A673 (cell line): ENCODE measurements at places on chromosomes 2 and 18.

GRCh38 chr18:11937874-11938478, 29.9 kb upstream of the MPPE1 start:
- DNase-seq: peak; percentile 73

DNA sequence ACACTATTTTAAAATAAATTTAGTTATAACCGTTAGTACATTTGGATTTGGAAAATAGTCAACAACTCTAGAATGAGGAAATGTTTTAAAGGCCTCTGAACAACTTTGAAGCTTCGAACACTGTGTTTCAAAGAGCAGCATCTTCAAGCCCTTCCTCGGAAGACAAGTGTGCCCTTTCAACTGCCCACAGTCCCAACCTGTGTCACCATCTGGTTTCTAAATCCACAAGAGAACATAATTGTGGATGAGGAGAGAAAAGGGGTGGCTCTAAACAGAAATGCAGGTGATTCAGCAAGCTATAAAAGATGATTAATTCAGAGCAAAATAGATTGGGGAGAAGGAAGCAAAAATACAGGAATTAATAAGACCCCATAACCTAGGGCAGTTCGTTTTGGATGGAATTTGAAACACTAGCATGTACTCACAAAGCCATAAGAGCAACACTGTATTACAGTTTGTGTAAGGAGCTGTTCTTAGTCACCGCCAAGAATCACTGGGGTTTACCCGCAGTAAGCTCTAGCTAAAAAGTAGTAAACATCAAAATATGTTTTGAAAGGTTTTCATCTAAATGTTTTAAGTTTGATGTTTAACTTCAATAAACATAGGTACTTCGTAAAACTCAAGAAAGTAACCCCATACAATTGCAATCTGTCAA, 160.7 kb downstream of the EIPR1 start:
- DNase-seq: no peak

DNA sequence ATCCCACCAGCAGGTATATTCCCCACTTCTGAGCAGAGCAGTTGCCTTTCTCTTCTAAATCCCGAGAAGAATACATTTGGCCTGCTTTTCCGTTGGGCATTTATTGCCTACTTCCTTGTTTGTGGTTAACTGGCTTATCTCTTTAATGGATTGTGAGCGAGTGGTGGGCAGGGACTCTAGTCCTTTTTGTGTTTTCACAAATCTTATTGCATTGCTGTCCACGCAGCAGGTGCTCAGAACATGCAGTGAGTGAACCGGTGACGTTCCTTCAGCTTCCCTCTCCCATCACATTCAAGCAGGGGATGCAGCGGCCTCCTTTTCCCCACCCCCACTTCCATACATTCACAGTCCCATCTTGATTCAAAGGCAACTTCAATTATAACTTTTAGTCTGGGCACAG, 28.9 kb upstream of the GAREM2 start:
- DNase-seq: no peak

DNA sequence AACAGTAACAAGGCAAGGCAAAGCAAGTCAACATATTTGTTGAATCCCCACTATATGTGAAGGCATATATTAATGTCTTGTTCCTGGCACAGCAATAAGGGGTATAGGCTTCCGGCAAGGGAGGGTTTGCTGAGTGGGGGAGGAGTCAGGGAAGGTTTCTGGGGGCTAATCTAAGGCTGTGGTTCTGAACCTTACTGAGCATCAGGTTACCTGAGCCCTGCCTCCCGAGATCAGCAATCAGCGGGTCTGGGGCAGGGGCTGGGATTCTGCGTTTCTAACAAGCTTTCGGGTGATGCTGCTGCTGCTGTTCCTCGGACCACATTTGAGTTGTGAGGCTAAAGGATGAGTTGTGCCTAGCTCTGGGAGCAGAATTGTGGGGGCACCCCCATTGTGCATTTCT, 401.7 kb upstream of the SPRED2 start:
- no peak for DNase-seq

DNA sequence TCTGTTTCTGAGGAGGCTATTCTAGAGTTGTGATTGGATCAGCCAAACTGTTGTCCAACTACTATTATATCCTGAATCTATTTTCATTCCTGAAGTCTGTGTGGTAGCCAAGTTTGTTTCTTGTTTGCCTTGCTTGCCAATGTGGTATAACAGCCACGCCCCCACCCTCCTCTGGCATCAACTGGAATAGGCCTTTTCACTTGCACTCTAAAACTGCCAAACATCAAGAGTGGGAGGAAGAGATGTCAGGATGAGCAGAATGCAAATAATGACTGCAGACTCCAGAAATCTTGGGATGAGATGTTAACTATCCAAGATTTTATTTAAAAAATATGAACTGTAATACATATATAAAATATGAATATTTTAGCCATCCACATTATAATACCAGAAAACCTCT, 246.1 kb downstream of the NRXN1 start:
- DNase-seq: no peak

DNA sequence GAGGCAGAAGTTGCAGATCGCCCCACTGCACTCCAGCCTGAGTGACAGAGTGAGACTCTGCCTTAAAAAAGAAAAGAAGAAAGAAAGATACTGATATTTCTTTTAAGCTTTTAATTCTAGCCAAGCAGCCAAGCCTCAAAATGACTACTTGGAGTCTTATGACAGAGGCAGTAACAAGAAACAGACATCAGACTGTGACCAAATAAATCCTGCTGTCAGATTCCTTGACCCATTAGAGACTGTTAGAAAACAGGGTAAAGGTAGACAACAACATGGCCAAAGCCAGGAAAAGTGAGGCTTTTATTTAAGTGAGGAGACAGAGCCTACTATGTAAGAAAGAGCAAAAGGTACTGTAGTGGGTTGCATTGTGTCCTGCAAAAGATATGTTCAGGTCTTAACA, 83.4 kb upstream of the NARS1 start:
- no peak for DNase-seq

GRCh38 chr2:218889937-218890336, 9.3 kb downstream of the WNT10A start:
- no peak for DNase-seq

GRCh38 chr2:179622112-179622511, 239.3 kb downstream of the ZNF385B start:
- no peak for DNase-seq

GRCh38 chr2:43375746-43376522, 149.5 kb upstream of the ZFP36L2 start:
- DNase-seq: no peak

DNA sequence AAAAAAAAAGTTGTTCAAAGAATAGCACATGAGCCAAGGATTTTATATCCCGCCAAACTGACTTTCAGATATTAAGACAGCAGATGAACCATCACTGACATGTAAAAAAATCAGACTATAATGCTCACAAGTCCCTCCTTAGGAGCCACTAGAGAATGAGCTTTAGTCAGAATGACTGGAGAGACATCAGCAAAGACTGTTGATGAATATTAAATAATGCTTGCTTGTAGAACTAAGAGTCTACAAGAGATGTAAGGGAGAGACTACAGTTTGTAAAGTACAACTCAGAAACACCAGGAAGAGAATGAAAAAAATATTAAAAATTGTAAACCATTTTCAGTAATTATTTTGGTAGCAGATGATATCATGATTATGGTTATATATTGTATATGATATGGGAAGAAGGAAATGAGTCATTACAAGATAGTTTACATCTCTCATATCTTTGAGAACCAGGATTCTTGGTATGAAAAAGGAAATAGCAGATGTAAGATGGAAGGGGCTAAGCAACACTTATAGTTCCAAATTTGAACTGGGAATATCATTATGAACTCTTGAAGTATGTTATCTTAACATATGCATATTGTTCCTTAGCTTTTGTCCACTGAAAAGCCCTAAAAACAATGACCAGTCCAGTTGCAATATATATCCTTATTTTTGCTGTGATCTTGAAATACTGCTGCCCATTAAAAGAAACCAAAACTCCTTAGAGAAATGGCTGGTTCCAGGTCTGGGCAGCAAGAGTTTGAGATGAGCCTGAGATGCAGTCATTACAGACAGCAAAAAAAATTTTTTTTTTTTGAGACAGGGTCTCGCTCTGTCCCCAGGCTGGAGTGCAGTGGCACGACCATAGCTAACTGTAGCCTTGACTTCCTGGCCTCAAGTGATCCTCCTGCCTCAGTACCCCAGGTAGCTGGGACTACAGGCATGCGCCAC, 55.7 kb downstream of the PTPN2 start:
- DNase-seq: no peak

GRCh38 chr2:145792745-145793144, 1272.8 kb upstream of the ZEB2 start:
- DNase-seq: no peak
